ENCODE measurements at places on chromosomes 12 and 14. TPM values are rescaled to one million over a fixed set of nuclear protein-coding genes. Genes with fewer than 3 reads are reported as not detected.

SLCO1C1 gene
- 0.99 TPM for total RNA-seq

LTBR gene
- total RNA-seq = 11.8 TPM

CLEC12A gene
- total RNA-seq = not detected

KCNK10 gene
- total RNA-seq = not detected

SMIM10L1 gene
- 15.8 TPM for total RNA-seq

DNA sequence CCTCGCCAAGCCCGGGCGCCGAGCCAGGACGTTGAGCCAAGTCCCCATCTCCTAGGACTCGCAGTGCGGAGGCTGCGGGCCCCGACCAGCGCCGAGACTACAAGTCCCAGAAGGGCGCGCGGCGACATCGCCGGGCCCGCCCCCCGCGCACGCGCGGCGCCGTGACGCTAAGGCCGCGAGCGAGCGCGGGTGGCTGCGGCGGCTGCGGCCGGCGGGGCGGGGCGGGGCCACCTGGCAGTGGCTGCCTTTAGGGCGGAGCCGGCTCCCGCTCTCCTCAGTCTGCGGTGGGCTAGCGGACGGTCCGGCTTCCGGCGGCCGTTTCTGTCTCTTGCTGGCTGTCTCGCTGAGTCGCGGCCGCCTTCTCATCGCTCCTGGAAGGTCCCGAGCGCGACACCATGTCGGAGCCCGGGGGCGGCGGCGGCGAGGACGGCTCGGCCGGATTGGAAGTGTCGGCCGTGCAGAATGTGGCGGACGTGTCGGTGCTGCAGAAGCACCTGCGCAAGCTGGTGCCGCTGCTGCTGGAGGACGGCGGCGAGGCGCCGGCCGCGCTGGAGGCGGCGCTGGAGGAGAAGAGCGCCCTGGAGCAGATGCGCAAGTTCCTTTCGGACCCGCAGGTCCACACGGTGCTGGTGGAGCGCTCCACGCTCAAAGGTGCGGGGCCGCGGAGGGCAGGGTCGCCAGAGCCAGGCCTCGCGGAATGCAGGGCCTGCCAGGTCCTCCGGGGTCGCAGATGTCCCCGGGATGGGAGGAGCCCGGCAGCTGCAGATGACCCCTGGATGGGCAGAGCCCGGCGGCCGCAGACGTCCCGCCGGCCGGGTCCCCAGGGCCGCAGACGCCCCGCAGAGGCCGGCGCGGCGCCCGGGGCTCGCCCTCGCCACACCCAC lies at the start of gene DYNC1H1:
Gene DYNC1H1, plus strand, starts transcription at position 277 of the 884 bp plus-strand sequence. Its CDS starts 119 bp downstream, at position 396.
- no peak for DNase-seq

DNA sequence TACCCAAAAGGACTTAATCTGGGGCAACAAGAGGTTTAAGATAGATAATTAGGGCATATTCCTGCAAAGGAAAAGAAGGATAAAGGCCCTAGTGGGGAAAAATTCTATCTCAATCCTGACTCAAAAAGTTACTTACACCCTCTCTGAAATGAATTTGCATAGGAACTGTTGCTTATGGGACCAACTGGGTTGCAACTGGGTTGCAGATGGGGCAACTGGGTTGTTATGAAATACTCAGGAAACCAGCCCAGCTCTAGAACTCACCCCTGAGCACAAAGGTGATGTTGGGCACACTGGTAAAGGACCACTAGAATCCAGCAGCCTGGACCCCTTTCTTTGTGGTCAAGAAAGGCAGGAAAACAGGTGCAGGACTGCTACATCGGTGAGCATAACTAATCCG lies 17.2 kb upstream of the RILPL1 start:
- no peak for DNase-seq

- no peak for DNase-seq
Measured at GRCh38 chr14:58777541-58777979, 139.8 kb downstream of the DACT1 start.

- no peak for DNase-seq
Measured at GRCh38 chr12:101230547-101230946, 20.5 kb upstream of the SLC5A8 start.

DNA sequence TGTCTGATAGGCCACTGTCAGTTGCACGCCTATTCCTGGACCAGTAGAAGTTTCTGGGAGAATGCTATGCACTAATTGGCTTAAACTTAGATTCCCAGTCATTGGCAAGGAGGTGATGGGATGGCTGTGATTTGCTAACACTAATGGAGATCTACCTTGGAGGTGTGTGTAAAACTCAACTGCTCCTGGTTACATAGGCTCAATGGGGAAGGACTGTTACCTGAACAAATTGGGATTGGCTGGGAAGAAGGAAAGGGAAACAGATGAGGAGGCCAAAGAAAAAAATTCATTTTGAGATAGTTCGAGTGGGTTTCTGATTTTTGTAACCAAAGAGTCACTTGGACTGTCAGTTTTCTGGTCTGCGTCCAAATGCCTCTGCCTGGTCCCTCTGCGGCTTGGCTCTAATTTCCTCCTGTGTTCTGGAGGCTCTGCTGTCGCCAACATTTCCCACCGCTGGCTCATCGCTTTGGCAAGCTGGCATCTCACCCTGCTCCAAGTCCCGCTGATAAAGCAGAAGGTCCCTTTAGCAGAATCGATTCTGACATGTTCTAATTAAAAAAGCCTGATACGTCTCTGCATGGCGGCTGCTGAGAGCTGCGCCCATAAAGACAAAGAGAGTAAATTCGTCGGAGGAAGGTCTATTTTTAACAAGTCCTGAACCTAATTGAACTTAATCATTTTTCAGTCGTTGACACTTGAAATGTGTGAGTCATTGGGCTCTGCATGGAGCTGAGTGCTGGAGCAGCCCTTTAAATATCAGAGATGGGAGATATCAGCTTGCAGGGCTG lies 2.0 kb upstream of the CCDC63 start:
- no peak for DNase-seq

DNA sequence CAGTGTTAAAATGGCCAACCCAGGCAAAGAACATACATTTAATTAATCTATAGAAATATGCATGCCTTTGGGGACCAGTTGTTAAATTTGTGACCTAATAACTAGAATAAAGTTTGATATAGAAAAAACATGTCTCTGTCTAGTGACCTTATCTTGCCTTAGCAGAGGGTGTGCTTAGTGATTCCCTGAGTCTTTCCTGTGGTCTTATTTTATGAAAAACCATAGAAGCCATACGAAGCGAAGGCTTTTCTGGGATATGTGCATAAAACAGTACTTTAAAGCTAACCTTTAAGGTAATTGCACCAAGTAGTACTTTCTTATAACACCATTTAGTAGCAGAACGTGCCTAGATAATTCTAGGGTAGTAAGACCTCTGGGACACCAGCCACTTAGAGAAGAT lies 379.4 kb downstream of the ZFP36L1 start:
- no peak for DNase-seq

- DNase-seq = no peak
Measured at GRCh38 chr14:92493492-92493891, 20.1 kb upstream of the RIN3 start.

- no peak for DNase-seq
Measured at GRCh38 chr12:16530268-16530850, 75.6 kb downstream of the LMO3 start.

DNA sequence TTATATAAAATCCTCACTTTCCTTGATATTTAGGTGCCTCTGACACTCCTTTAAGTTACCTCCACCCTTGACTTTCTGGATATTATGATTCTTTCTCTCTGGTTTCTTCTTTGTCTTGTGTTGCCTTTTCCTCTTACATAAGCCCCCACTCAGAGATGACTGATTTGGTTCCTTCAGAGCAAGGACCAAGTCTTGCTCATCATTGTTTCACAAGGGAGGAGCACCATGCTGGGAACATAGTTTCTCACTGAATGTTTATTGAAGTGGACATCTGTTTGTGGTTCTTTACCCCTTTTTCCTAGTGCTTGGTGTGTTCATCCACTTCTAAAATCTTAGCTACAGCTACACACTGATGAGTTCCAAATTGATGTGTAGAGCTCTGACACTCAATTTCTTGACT lies 161.3 kb upstream of the PTPRQ start:
- DNase-seq = no peak

DNA sequence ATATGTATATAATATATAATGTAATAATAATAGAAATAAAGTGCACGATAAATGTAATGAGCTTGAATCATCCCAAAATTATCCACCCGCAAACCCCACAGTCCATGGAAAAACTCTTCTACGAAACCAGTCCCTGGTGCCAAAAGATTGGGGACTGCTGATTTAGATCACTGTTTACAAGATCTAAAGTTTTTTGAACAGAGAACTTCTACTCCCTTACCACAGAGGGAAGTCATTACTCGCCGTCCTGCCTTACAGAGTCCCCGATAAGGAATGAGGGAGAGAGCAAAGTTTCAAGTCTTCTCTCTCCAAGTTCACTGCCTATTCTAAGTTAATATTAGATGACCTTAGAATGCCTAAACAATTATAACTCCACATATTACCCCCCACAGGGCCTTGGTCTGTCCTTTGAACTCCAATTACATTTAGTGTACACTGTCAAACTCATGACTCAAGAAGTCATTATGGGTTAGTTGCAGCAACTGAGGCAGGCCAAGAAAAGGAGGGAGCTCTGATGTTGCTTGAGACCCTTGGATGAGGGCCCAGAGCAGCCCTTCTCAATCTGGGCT lies 21.8 kb upstream of the DHRS4 start:
- no peak for DNase-seq

DNA sequence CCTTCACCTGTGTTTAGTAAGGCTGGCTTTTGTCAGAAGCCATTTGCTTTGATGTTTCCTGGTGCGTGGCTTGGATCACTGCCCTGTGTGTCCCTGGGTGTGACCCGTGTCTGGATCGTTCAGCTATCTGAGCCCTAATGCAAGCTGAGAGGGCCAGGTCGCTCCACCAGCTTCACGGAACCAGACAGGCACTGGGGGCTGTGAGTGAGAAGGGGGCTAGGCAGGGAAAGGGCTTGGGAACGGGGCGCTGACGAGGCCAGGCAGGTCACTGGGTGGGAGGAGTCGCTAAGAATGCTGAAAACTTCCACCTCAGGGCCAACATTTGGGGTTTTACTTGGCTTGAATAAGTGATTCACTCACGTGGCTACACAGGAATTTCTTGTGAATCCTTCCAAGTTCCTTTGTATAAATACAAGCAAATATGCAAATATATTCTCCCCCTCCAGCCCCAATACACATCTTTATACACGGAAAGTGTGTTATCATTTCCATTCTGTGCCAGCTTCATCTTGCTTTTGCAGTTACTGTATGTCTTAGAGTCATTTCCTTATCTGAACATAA lies 24.2 kb upstream of the MMP17 start:
- DNase-seq = peak; percentile 32

- DNase-seq = no peak
Measured at GRCh38 chr12:122203301-122204166, at the start of gene B3GNT4. Gene B3GNT4, plus strand, starts transcription at chr12:122203709. Its CDS starts 910 bp downstream, at chr12:122204619.

DNA sequence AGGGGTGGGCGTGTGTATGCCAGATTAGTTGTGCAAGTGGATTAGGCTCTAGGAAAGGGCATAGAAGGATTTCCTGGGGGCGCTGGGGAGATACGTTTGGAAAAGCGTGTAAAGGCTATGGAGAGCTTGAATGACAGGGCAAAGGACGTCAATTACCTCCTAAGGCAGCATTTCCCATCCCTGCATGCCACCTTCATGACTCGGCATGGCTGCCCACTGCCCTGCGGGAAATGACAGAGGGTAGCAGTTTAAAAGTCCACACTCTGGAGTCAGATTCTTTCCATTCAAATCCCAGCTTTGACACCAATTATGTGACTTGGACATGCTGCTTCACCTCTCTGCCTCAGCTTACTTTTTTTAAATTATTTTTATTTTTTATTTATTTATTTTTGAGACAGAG lies 14.8 kb upstream of the TMEM229B start:
- peak; percentile 36 for DNase-seq

DNA sequence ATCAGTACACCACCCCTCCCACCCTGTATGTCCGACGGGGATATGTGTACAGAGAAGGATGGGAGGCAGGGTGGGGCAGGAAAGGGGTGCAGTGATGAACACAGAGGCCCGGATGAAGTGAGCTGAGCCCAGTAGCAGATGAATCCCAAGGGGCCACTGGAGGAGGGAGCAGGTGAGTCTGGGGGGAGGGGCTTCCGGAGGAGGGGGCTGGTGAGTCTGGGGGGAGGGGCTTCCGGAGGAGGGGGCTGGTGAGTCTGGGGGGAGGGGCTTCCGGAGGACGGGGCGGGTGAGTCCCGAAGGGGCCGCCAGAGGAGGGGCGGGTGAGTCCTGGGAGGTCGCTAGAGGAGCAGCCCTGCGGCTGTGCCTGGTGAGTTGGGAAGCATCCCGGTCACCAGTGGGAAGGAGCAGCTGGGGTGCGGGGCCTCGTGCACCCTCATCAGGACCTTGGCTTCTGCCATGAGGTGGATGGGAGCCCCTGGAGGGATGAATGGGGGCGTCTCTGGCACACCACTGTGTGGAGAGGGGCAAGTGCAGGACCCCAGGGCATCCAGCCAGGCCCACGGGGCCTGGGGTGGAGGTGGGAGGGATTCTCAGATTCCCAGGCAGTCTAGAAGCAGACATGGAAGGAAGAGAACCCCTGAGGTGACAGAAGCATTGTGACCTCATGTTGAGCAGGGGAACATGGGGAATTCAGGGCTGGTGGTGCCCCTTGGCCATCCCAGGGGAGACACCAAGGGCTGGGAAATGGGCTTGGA lies 14.0 kb downstream of the BEGAIN start:
- DNase-seq = no peak

DNA sequence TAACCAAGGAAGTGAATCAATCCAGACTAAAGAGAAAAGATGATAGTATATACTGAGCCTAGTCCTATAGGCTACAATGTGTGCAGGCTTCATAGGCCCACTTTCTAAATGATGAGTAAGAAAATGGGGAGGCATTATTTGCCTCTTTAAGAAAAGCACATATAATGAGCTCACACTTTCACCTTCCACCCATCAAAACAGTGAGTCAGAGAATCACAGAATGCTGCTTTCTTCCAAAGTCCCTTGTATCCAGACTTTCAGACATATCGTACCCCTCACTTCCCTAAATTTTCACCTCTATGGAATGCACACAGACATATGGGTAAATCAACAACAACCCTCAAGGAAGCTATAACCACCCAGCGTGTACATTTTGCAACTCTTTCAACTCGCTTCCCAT lies 286.4 kb upstream of the PRKD1 start:
- no peak for DNase-seq

DNA sequence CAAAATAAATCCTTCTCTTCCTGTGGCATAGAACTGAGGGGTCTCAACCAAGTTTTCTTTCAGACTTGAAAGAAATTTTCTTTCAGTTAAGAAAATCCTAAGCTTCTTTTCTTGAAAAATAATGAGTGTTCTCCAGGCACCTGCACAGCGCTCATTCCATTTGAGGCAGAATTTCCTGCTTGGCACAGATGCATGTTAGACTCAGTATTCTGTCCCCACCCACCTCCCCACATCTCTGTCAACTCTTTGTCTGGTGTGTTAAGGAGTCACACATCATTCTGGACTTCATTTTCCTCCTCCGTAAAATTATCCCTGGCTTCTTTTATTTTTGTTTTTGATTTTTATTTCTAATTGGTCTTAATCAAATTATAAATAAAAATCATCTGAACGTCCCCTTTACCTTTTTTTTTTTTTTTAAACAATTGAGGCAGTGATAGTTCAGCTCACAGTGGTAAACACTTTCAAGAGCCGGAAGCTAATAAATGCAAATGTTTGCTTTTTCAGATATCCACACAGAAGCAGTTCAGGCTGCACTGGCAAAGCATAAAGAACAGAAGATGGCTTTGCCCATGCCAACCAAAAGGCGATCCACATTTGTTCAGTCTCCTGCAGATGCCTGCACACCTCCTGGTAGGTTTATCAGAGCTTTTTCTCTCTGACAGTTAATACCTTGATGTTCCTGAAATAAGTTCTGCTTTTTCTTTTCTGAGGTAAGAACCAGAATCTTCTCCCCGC lies 104.0 kb upstream of the ATF1 start:
- no peak for DNase-seq

Data from chondrocyte (in vitro differentiated cells).